Activated T-cell treated with anti-CD3 and anti-CD28 coated beads for 1 hour (primary cell): ENCODE measurements at places on chromosomes 11 and 22.

DNA sequence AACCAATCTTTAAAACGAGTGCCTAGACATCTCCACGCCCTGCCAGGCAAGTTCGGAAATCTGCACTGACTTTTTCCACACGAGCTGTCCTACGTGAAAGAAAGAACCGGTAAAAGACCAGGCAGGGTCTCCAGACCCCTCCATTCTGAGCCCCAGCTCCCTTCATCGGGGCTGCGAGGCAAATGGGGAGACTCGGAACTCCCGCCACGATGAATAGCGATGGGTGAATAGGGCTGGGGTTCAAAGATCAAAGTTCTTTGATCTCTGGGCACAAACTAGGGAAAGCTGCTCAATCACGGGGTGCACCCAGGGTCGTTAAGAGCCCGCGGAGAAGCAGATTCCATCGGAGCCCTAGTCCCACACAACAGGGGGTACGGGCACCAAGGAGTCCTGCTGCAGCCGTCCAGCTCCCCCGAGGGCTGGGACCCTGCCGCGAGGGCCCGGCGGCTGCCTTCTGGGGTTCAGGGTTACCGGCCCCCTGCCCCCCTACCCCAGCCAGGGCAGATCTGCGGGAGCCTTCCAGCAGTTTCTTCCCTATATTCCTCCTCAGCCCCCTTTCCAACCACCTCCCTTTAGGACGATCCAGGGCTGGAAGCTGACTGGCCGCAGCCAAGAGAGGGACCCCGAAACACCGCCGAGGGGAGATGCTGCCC is 1.1 kb downstream of the LRP4 start:
- DNase-seq: no peak

- DNase-seq: no peak
Measured at GRCh38 chr11:46408407-46408986, 16.9 kb upstream of the CHRM4 start.

GRCh38 chr11:119198925-119199324 is 7.2 kb upstream of the CBL start:
- no peak for DNase-seq

- no peak for DNase-seq
Measured at GRCh38 chr22:37095113-37095512, 14.4 kb downstream of the TMPRSS6 start.

DNA sequence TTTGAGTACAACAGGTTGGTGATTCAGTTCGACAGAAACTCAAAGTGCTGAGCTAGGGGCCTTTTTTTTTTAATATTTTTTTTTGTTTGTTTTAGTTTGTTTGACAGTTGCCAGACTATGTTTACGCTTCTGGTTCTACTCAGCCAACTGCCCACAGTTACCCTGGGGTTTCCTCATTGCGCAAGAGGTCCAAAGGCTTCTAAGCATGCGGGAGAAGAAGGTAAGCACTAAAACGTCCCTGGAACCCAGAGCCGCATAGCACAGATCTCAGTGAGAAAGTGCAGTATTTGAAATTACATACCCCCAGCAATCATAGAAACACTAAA is 649 bp downstream of the PRRG4 start:
- DNase-seq: no peak

GRCh38 chr11:61001931-61002330 is 30.5 kb downstream of the CD6 start:
- no peak for DNase-seq

DNA sequence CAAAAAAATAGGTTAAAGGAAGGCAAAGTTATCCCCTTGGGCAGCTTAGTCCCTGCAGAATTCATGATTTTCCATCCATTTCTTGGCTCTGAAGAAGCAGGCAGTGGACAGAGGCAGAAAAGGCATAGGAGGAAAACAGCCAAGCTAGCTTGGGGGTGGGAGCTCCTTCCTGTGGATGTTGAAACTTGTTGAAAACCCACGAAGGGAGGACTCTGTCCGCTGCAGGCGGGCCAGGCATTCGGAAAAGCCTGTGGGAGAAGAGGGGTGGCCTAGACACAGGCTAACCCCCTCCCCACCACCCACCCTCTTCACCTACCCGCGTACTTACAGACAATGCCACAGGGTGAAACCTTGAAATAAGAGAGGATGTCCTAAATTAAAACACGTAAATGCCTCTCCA is 72.1 kb downstream of the C22orf31 start:
- no peak for DNase-seq

DNA sequence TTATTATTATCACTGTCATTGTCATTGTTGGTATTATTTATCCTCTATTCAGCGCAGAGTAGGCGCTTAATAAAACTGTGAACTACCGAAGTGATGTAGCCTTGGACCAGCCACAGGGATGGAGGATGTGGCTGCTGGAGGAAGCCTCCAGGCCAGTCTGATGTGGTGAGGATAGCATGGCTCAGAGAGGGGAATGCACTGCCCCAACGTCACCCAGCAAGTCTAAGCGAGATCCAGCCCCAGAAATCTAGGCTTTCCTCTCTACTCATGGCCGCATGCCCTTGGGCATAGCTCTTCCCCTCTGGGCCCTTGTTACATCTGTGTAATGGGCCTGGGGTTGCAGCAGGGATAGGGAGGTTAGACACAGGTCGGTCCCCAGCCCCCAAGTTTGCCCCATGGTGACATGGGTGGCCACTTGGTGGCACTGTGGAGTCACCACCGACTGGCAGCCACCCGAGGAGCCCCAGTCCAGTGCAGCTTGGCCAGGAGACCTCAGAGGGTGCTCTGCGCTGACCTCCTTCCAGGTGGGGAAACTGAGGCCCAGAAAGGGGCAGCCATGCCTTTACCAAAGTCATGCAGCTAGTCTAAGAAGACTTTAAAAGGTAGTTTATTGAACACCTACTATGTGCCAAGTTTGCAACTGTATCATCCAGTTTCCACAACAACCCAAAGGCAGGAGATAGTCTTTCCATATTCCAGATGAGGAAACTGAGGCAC is 395.7 kb downstream of the MN1 start:
- no peak for DNase-seq

DNA sequence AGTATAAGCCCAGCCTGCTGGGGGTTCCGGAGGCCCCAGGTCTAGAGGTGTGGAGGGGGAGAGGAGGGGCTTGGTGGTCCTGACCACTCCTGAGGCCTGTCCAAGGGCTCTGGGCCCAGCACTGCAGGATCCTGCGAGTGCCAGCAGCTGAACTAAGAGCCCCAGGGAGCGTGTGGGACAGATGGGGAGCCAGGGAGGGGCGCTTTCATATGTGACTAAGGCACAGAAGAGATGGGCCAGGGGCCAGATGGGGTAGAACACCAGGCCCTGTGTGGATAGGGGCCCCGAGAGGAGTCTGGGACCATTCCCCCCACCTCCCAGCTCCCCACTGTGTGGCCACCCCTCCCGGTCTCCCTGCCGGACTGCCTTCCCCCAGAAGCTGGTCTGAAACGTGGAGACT is 18.4 kb downstream of the MAFF start:
- DNase-seq: no peak

DNA sequence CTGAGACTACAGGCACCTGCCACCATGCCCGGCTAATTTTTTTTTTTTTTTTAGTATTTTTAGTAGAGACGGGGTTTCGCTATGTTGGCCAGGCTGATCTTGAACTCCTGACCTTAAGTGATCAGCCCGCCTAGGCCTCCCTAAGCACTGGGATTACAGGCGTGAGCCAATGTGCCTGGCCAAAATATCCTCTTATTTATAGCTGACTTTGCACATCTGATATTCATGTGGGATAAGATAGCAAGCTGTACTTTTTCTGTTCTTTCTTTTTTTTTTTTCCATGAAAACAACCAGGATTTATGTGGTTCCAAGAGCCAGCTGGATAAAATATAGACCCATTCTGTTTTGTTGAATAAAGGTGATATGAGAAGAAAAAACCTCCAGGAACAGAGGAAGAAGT is 12.1 kb upstream of the XBP1 start:
- no peak for DNase-seq

DNA sequence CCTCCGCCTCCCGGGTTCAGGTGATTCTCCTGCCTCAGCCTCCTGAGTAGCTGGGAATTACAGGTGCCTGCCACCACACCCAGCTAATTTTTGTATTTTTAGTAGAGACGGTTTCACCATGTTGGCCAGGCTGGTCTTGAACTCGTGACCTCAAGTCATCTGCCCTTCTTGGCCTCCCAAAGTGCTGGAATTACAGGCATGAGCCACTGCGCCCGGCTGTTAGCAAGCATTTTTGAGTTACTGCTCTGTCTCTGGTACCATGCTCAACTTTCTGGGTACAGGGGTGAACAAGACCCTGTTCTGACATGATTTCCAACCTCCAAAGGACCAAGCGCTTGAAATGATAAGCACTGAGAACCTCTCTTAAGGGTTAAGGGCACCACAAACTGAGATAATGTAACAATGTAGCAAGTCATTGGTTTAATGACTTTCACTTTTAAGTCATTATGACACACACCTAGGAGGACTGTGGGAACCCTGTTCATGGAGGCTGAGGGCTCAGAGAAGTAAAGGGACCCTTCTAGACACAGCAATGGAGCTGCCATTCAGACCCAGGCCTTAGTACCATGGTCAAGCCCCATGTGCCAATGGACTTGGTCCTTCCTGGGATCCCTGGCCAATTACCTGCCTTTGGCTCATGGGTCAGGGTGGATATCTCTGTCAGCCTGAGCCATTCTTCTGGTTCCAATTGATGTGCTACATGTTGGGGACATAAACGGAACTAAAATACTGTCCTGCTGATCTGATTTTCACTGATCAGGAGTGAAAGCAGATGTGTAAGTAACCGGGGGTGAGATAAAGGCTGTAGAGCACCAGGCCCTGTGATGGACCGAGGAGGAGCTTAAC is 11.6 kb downstream of the SLC3A2 start:
- DNase-seq: no peak

DNA sequence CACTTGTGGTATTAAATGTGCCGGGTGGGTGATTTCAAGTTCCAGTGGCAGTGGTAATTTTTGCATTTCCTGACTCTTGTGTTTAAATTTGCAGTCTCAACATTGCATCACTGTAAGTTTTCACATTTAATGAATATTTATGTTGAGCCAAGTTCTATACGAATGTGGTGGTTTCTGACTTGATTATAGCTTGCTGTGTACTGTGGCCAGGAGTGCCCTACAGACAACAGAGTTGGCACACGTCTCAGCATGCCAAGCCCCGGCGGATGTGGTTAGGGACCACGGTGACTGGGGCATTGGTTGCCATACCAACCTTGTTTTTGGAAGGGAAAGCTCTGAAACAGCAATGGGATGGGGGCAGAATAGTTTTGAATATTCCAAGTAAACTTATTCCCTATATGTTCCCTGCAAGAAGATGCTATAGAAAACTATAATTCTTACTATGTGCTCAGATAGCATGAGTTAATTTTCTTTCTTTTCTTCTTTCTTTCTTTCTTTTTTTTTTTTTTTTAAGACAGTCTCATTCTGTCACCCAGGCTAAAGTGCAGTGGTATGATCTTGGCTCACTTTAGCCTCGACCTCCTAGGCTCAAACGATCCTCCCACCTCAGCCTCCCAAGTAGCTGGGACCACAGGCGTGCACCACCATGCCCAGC is 16.0 kb downstream of the ZNRF3 start:
- no peak for DNase-seq

GRCh38 chr11:12137938-12138731 is 27.7 kb downstream of the MICAL2 start:
- no peak for DNase-seq

- no peak for DNase-seq
Measured at GRCh38 chr22:48397531-48398180, 1430.0 kb downstream of the BRD1 start.

DNA sequence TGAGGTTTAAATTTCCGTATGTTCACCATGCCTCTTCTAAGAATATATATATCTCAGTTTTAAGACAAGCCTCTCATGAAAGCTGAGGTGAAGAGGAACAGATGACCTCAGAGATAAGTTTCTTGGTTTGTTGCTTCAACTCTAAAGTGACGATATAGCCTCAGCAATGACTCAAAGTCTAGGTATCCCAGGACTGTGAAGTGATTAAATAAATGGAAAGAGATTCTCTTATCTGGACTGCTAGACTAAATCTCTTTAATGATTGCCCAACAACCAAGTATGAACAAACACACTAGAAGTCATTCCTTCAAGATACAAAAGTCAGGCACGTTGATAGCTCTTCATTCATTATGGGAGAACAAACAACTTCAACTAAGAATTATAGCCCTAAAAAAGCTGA is 15.3 kb downstream of the CADM1 start:
- DNase-seq: no peak

DNA sequence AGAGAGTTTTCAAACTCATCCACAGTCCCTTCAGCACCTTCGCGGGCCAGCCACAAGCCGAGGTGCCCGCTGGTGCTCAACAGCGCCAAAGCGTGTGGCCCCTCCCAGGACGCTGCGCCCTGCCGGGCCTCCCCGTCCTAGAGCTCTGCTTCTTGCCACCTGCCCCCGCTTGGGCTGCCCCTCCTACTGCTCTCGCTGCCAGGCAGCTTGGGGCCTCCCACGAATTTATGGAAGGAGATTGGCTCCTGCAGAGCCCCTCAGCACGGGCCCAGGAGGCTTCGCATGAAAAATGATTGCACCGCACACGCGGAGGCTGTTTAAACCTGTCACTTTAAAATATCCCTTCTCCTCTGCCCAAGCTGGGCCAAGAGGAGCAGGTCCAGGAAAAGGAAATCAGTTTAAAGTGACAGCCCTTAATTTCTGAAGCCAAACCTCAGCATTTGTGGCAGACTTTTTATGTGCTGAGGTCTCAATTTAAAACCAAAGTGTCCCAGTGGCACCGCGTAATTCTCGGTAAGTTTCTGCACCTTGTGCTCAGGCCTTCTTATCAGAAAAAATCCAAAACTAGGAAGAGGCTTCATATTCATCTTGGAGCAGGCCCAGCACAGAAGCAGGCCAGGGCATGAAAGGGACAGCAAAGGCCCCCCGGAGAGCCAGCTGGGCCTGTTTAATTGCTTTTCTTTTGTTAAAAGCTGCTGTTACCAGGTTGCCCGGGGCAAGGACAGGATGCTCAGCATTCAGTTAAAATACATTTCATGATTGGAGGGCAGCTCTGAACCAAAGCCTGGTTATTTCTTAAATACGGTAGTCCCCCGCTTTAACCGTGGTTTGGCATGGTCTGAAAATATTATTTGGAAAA is 303.6 kb downstream of the OPCML start:
- no peak for DNase-seq

DNA sequence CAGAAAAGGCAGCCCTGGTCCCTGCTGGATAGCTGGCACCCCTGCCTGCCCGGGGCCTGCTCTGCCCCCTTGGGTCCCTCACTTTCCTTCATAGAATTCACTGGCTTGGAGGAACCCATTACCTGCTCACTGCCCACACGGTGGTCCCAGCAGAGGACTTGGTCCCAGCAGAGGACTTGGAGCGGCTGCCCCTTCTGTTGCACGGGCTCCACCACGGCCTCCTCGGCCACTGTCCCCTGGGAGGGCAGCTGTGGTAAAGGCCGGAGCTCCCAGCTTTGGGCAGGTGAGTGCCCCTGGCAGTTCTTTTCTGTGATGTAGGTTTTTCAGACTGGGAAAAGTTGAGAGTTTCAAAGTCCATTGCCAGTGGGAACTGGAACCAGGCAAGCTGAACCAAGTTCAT is 25.9 kb downstream of the BRSK2 start:
- no peak for DNase-seq
